Brain microvascular endothelial cell (primary cell): ENCODE measurements at places on chromosomes 3 and 15.

- no peak for DNase-seq
These were observed 158.7 kb upstream of the SPRED1 start for GRCh38 chr15:38093931-38094330.

DNA sequence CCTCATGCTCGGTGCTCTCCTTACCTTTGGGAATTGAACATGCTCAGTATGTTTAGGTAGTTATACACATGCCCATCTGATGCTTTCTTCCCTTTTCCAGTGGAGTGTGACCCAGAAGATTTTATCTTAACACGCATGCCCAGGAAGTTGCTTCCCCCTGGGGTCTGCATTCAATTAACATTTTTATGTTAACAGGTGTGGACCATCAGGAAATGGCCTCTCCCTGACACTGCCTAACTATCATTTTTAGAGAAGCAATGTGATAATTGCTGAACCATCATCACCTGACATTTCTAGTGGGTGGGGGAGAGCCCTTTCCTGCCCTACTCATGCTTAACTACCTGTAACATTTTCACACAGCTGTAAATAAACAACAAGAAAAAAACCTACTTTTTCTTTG, 55.1 kb upstream of the TGFBR2 start:
- DNase-seq, result no peak

DNA sequence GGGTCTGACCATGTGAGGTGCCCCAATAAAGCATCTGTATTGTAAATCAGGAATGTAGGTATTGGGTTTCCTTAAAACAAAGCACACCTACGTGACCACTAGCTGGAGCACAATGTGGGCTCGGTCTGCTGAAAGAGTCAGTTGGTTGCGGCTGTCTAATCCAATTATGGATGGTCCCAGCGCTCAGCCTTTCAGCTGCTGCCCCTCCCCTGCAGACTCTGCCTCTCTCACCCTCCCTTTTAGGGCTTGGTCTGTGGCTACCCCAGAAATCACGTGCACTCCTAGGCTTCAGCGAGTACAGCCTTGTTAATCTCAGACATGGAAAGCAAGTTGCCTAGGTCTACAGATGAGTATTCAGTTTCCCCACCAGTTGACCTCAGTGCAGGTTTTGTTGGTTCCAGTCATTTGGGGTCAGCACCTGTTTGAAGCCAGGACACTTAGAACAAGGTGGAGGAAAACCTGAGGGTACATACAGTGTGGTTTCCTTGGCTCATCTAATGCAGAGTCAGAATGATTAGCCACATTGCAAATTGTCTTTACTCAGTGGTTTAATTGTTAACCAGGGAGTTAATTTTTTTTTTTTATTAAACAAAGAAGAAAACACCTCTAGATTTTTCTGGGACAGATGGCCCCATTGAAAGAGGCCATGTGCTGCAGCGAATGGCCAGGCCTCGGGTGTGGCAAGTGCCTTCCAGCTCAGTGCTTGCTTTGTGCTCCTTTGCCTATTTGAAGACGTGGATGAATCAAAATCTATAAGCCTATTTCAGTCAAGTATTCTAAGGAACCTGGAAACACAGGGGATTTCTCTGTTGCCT, 137.7 kb downstream of the IGF1R start:
- DNase-seq, result no peak

DNA sequence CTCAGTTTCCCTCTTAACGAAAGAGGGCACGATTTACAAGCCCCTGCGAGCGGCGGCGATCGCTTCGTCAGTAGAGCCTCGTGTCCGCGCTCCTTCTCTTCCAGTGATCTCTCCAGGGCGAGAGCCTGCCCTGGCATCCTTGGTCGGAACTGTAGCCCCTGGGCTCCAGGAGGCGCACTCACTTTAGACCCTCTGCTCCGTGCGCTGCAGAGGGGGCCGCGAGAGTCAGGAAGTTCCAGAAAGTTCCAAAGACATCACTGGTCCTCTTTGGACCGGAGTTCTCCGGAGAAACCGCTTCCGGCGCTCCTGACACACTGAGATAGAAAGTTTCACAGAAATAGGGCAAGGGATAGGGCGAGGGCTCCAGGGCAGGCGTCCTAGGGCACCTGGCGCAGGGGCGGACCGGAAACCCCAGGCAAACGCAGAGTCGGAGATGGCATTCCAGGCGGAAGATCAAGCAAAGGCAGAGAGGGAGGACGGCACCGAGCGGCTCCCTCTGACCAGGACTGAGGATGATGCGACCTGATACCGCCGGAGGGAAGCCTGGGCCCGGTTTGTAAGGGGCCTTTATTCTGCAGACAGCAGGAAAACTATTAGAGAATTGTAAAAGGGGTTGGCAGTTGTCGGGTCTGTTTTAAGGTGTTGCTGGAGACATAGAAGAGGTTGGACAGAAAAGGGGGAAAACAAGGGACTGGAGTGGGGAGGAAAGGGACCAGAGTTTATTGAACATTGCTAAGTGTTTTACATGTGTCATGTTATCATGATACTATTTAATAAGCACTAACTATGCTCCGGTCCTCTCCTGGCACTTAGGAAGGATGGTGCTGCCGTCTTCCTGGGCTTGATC, 1.3 kb upstream of the CPEB1 start:
- DNase-seq, result no peak

GRCh38 chr3:138942271-138942670, 4.7 kb downstream of the FOXL2 start:
- DNase-seq, result no peak

- DNase-seq, result no peak
These were observed 315.1 kb upstream of the GPR149 start for GRCh38 chr3:154745122-154745521.
